GM23248 (cell line): ENCODE measurements at places on chromosomes 6 and 20. TPM values are rescaled to one million over a fixed set of nuclear protein-coding genes. Genes with fewer than 3 reads are reported as not detected.

GRCh38 chr6:113352029-113352801 lies 504.9 kb upstream of the MARCKS start:
- DNase-seq, result peak; percentile 85

The SOX18 gene
- total RNA-seq, result not detected in 2 replicates

The JAG1 gene
- 4.8 and 8.4 TPM in 2 replicates for total RNA-seq

The GTF3C6 gene
- total RNA-seq, result 41.5 and 46.6 TPM in 2 replicates

The IL17A gene
- total RNA-seq, result not detected in 2 replicates

GRCh38 chr6:30720738-30721197 lies 616 bp downstream of the TUBB start:
- DNase-seq, result peak; percentile 80

The THBS2 gene
- 124 and 137 TPM in 2 replicates for total RNA-seq

- DNase-seq, result no peak
These were observed 381.2 kb downstream of the CD83 start for GRCh38 chr6:14498748-14499147.

DNA sequence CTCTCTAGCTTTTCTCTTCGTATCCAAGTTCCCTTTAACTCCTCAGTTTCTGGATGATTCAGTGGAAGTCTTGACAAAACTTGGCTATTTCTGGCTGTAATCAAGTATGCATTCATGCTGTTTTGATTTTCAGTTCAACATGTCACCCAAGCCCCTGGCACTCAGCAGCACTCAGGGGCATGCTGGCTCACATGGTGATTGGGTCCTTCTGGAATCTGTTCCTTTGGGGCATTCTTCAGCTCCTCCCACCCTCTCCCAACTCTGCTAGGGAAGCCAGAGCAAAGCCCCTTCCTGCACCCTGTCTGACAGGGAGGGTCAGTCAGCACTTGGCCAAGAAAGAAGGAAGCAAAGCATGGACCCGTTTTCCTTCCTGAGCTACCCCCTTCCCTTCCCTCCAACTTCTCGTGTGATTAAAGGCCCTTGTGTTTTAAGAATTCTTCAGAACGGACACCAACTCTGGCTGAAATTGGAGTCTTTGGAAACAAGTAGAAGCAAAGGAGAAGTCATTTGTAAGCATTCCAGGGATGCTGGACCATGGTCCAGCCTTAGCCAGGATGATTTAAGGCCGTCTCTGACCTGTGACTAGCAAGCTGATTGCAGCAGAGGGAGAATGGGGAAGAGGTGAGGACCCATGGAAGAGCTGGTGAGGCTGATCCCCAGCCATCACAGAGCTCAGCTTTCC lies 7.1 kb downstream of the PLEKHG1 start:
- no peak for DNase-seq

GRCh38 chr20:5822569-5822968 lies 72.4 kb downstream of the SHLD1 start:
- DNase-seq, result no peak

The TRIM40 gene
- total RNA-seq, result not detected in 2 replicates

- no peak for DNase-seq
These were observed 141.7 kb downstream of the ADGRG6 start for GRCh38 chr6:142443532-142443931.

DNA sequence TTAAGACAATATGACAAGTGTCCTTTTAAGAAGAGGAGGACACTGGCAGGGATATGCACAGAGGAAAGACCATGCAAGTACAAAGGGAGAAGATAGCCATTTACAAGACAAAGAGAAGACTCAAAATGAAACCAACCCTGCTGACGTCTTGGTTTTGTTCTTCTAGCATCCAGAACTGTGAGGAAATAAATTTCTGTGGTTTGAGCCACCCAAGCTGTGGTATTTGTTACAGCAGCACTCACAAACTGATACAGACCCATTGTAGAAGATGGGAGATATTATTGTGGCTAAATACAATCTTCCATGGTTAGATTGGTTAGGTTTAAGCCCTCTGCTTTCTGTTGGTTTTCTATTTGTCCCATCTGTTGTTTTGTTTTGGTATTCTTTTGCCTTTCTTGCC lies 88.6 kb upstream of the SLC35F1 start:
- no peak for DNase-seq

DNA sequence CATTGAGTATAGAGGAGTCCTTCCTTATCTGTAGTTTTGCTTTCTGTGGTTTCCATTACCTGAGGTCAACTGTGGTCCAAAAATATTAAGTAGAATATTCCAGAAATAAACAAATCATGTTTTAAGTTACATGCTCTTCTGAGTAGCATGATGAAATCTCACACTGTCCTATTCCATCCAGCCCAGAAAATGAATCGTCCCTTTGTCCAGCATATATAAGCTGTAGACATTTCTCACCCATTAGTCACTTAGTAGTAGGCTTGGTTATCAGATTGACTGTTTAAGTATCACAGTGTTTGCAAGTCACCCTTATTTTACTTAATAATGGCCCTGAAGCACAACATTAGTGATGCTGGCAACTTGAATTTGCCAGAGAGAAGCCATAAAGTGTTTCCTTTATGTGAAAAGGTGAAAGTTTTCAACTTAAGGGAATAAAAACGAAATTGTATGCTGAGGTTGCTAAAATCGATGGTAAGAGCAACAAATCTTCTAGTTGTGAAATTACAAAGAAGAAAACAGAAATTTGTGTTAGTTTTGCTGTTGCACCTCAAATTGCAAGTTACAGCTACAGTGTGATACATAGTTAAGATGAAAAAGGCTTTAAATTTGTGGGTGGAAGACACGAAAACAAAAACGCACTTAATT lies 198.6 kb upstream of the SIM1 start:
- peak; percentile 91 for DNase-seq
